ENCODE measurements at places on chromosomes 3 and 15. TPM values are rescaled to one million over a fixed set of nuclear protein-coding genes. Genes with fewer than 3 reads are reported as not detected.

INO80 gene
- polyA plus RNA-seq, result 25.7 TPM

CELF6 gene
- polyA plus RNA-seq, result 5.2 TPM

HLTF gene
- polyA plus RNA-seq, result 42.8 TPM

ARIH1 gene
- 186 TPM for polyA plus RNA-seq

TMEM44 gene
- polyA plus RNA-seq, result 20.2 TPM

LIPC gene
- 19.2 TPM for polyA plus RNA-seq

RHCG gene
- polyA plus RNA-seq, result 1.9 TPM
